Stimulated activated CD8-positive, alpha-beta memory T cell treated with anti-CD3 and anti-CD28 coated beads, Interleukin-4, amount 100 ng/mL, for 1 hour (primary cell): ENCODE measurements at places on chromosomes 3 and 15.

DNA sequence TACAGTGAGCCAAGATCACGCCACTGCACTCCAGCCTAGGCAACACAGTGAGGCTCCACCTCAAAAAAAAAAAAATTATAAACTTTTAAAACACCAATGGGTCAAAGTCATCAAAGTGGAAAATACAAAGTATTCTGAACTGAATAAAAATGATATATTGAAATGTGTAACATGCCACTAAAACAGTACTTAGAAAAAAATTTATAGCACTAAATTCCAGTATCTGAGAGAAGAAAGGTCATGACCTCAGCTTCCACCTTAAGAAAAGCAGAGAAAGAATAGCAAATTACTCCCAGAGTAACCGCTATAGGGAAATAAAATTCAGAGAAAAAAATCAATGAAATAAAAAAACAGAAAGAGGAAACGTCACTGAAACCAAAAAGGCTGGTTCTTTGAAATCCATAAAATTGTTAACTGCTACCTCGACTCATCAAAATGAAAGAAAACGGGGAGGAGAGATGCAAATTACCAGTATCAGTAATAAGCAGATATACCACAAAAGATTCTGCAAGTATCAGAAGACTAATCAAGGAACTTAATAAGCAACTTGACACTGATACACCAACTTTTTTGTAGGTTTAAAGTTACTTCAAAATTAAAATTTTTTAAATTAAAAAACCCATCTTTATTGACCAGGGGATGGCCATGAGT, 20.8 kb downstream of the ATP13A3 start:
- no peak for DNase-seq

DNA sequence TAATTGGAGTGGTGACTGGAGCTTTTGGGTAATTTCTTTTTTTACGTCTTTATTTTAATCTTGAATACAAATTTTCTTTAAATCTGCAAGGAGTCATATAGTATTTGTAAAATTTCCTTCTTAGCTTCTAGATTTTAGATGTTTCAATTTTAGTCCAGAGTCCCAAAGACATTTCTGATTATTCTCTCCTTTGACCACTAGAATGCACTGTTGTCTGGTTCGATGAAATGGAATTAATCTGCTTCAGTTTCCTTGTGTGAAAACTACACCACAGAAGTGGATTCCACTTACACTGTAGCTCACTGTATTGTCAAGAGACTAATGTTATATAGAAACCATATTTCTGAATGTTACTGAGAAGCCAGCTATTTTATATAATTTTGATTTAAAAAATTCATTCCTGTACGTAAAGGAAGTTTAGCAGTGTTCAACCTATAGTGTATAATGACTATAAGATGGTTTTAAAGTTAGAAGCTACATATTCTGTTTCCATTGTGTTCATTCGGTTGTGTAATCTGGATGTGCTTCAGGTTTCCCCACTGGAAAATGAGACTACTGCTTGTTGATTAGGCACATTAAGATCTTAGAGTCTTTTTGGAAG, 6.1 kb downstream of the GRAMD1C start:
- DNase-seq: no peak

DNA sequence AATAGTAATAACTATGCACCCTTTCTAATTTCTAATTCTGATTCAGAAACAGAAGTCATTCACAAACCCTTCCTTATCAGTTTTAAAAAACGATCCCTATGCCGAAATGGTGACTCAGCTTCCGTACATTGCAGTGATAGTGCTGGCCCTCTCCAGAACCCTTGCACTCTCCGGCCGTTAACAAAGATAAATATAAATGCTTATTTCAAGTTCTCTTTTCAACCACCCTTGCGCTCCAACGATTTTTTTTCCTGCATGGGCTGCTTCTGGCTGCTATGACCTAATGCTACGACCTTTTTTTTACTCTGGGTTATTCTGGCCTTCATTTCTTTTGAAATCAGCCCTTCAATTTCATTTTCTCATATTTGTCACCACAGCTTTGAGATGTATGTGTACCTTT, 646.2 kb downstream of the NTRK3 start:
- no peak for DNase-seq

DNA sequence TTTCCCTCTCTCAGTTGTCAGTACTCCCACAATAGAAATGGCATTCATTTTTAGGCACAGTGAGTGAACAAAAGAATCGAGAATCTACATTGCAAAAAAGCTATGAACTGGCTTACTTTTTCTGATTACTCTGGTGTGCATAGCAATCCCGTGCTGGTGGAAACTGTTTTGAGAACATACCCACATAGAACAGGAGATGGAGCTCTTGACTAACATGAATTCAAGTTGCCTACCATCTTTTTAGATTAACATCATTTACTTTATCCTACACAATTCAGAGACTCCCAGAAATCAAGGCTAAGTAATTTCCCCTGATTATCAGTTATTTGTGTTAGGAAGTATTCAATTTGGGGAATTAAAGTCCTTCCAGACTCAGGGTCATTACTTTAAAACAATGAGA, 326.6 kb downstream of the ARPP21 start:
- no peak for DNase-seq

- no peak for DNase-seq
Observed at GRCh38 chr3:116863270-116863770, 153.7 kb downstream of the TUSC7 start.

DNA sequence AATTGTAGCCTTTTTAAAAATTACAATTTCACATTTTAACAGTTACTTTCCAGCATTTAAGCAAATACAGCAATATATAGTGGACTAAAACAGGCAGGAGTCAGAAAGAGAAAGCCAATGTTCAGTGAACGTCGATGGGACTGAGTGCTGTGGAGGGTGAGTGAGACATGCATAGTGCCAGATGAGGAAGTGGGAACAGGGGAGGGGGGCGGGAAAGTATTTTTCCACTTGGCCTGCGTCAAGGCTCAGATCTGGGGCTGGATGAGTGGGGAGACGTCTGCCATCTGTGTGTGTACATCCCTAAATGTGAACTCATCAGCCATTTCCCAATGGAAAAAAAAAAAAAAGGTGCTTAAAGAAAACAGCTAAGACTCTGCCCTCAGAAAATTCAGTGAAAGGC, 19.2 kb upstream of the RAD18 start:
- no peak for DNase-seq

- no peak for DNase-seq
Observed at GRCh38 chr3:123684209-123684608, 99.4 kb upstream of the HACD2 start.

GRCh38 chr15:92612891-92613290, 42.7 kb downstream of the FAM174B start:
- DNase-seq: no peak

DNA sequence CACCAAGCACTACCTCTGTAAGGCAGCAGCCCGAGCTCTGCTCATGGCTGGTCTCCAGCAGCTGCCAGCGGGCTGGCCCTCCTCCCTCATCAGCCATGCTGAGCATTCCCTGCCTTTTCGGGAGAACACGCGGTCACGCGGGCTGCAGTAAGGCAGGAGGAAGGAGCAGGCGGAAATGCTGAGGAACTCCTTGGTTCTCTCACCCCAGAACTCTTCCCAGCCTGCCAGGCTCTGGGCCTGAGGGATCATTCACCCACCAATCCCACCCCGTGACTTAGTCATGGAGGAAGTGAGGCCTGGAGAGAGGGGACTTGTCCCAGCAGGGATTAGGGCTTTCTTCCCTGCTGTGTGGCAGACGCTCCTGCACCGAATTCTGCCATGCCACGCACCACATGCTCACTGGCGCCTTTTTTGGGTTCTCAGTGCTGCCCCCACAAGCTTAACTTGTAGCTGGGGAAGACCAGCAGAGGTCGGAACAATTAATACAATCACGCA, 42.9 kb upstream of the RPL32 start:
- no peak for DNase-seq

- no peak for DNase-seq
Observed at GRCh38 chr15:39461536-39462130, 119.2 kb upstream of the THBS1 start.

DNA sequence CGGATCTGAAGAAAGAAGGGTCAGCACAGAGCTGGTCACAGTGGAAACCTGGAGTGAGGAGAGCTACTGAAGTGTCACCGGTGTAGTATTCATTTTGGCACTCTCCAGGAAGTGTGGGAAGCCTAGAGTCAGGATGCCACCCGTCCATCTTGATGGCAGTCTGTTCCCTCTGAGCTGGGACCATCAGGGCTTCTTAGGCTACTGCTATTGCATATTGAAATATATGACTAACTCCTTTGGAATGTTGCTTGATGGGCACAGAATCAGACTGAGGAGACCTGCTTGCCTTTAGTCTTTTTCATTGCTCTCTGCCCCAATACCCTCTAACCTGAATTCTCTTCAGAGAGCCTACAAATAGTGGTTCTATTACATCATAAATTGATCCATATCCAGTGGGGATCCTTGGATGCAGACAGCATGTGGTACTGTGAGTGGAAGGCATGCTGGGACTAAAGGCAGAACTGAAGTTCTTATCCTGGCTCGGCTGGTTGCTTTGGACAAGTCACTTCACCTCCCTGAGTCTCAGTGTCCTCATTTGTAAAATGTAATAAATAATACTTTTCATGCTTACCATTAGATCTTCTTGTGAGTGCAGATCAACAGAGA, 143.5 kb downstream of the PDE8A start:
- DNase-seq: no peak
